Fibroblast of skin of back (primary cell): ENCODE measurements at places on chromosomes 1 and 21.

DNA sequence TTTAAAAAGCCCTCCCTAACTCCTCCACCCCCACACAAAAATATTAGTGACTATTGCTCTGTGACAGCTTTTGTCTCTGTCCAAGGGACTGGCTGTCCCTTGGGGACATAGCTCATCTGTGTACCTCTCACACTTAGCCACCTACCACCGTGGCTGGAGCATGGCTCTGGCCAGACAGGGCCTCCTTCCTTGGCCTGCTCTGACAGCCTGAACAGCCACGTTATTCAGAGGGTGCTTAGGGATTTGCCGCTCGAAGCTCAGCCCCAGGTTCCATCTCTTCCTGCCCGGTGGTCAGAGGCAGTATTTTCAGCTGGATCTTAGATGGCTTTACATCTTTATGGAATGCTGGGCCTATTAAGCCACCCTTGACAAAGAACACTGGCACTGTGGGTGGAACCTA is 6.1 kb upstream of the CELSR2 start:
- no peak for DNase-seq

- DNase-seq = no peak
These were observed 11.0 kb upstream of the HEYL start for GRCh38 chr1:39650431-39650830.

DNA sequence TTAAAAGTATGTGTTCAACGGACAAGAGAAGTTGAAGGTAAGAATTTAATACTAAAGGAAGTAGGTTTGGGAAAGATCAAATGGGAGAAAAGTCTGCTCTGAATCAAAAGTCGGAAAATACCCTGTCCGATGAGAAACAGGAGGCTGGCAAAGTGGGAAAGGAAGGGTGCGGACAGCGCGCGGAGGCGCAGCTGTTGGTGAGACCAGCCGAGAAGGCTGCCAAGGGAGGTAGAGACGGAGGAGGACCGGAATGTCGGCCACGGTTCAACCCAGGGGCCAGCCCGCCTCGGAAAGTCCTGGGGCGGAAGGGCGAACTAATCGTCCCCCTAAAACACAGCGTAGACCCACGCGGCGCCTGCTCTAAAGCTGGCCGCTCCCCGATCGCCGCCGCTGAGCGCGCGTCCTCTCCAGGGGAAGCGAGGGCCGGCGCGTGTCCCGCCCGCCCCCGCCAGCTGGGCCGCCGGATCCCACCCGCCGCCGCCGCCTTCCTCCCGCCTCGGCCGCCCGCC is 639 bp upstream of the SPATA1 start:
- peak; percentile 70 for DNase-seq

- DNase-seq = no peak
These were observed 139.6 kb upstream of the CTTNBP2NL start for GRCh38 chr1:112256411-112256810.

DNA sequence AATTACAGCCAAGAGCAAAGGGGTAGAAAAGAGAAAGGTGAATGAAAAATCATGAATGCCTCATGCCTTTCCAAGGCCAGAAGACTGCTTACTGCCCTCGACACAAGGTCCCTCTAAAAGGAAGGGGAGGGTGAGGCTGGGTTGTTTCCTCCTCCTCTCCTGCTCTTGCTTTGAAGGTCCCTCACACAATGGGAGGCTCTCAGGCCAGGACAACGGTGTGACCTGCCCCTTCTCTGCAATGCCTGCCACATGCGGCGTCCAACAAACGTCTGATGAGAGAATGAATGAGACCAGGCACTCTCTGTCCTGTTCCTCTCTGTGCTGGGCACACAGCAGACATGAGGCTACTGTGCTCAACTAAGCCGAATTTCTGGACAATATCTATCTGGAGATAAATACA is 51.3 kb downstream of the SSBP3 start:
- no peak for DNase-seq

- peak; percentile 98 for DNase-seq
These were observed 77.4 kb upstream of the BACH1 start for GRCh38 chr21:29221253-29221744.

- DNase-seq = no peak
These were observed 536.9 kb downstream of the ADGRL2 start for GRCh38 chr1:82337635-82338034.

- no peak for DNase-seq
These were observed 805.8 kb downstream of the ADGRL2 start for GRCh38 chr1:82606546-82606945.

DNA sequence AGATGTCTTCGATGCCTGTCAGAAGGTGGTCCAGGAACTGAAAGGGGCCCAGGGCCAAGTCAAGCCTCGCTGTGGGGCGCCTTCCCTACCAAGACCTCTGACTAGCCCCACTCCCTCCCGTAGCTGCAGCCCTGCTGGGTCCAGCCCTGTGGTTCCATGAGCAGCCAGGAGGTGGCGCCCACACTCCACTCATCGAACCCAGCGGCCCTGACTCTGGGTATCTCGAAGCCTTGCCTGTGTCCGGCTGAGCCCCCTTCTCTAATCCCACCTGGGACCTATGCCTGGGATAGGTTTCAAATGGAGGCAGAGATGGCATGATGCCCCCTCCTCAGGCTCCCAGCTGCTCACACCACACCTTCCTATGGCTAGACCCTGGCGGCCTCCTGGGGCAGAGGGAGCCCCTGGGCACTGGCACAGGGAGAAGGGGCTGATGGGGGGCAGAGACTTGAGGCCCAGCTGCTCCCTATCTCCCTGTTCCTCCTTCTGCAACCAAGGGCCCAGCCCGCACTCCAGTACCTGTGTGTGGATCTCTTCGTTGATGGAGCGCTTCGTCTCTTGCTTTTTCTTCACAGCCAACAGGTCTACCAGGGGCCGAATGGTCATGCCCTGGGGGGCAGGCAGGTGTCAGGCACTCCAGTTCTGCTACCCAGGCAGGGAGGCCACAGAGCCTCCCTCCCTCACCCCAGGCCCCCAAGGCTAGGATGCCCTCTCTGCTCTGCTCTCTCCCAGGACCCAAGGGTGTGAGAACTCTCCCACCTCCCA is 52.0 kb downstream of the SLC9A1 start:
- peak; percentile 54 for DNase-seq
